Right cardiac atrium (tissue), 5 donors: ENCODE measurements at places on chromosomes 5 and 9. TPM values are rescaled to one million over a fixed set of nuclear protein-coding genes. Genes with fewer than 3 reads are reported as not detected.

DNA sequence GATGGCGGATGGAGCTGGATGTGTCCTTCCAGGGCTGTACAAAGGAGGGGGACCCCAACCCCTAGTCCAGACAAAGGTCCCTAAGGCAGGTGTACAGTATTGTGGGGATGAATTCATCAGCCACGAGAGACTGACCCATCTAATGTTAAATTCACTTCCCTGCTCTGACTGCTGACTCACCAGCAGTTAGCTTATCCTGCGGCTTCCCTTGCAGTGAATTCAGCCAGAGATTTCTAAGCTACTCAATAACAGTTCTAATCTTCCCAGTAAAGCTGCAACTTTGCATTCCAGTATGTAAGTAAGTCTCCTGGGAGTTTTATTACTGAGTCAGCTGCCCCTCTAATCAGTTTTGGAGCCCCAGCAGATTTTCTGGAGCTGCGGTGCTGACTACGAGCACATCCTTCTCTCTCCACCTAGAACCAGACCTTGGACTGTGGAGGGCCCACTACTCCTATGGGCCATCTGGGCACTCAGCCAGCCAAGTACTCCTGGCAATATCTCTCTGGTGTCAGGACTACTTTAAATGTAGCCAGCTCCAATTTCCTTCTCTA is 16.1 kb downstream of the B4GALT1 start:
- peak; percentile 83 for DNase-seq

The SCGB3A2 gene
- polyA plus RNA-seq: 0.34 TPM

The PCA3 gene
- polyA plus RNA-seq: 0.18 TPM

The GRXCR2 gene
- polyA plus RNA-seq: 1.1 TPM

DNA sequence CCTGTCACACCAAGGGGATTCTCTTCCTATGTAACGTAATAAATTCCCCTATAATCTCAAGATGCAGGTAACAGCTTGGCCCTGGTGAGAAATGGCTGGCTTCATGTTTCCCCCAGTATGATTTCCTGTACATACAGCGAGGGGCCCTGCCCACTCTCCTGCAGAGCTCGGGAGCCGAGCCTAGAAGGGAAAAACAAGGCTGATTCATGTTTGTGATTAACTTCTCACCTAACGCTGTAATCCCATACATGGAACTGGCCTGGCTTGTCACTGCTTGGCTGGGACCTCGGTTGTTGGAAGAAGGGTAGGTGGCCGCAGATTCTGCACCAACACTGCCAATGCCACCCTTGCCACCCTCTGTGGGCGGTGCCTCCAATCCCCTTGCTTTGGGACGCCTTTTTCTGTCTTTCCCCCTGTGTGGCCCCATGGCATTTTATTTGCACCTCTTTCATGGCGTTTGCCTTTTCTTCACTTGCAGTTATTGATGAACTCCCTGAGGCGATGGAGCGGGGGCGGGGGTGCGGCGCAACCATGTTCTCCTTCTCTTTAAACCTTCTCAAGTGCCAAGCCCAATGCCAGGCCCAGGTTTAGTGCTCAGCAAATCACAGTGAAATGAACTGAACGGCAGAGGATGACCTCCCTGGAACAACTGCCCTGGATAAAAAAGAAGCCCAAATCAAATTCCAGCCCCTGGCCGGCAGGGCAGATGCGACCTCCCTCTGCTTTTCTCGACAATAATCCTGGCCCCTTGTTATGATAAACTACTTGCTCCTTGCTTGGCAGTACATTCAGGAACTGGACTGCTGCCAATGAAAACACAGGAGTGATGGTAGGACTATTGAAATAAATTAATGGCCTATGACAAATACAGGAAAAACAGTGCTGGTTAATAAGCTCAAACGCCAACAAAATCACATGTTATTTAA is 108.1 kb downstream of the TMEM174 start:
- peak; percentile 47 for DNase-seq

- peak; percentile 70 for DNase-seq
Measured at GRCh38 chr5:102755686-102756371, 724 bp downstream of the PAM start.

GRCh38 chr9:109799792-109800191 is 19.8 kb downstream of the PALM2AKAP2 start:
- DNase-seq: no peak

DNA sequence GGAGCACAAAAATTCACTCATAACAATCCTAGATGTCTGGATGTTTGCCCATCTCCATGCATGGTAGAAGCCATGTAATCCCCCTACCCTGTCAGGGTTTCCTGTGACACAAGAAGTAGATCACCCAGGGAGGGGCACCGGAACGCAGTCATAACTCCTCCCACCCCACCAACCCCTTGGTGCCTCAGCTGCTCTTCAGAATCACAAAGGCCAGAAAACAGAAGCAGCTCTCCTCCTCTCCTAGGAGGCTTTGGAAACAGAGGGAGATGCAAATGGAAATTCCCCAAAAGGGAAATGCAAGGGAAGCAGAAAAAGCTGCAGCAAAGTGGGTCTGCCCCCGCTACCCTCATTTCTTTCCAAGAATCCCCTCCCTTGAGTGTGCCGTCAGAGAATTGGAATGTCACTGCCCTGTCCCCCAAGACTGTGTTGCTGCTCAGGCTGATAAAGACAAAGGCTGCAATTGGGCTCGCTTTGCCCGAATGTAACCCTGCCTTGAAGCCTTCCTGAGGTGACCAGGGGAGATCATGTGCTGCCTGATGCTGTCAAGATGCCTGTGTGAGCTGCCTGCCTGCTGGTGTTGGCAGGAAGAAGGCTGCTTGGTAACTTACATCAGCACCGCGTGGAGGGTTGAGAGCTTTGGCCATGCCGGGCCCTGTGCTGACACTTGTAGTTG is 65.5 kb upstream of the ABCA1 start:
- DNase-seq: peak; percentile 82

GRCh38 chr9:121811140-121811539 is 159.7 kb downstream of the DAB2IP start:
- DNase-seq: no peak
